Panc1 (cell line): ENCODE measurements at places on chromosomes 4 and X. TPM values are rescaled to one million over a fixed set of nuclear protein-coding genes. Genes with fewer than 3 reads are reported as not detected.

Gene TLL1
- 0.41 TPM for total RNA-seq

Gene BGN
- total RNA-seq, result 2.9 TPM

Gene ITIH6
- not detected for total RNA-seq

Gene GLRB
- 1.8 TPM for total RNA-seq

Gene SYNPO2
- total RNA-seq, result 0.28 TPM

Gene TRAPPC11
- total RNA-seq, result 21.1 TPM

Gene NSG1
- total RNA-seq, result not detected

Gene FAM13A
- total RNA-seq, result 5.8 TPM

Gene GAGE10
- not detected for total RNA-seq
